CMK (cell line): ENCODE measurements at places on chromosomes 2 and 18.

DNA sequence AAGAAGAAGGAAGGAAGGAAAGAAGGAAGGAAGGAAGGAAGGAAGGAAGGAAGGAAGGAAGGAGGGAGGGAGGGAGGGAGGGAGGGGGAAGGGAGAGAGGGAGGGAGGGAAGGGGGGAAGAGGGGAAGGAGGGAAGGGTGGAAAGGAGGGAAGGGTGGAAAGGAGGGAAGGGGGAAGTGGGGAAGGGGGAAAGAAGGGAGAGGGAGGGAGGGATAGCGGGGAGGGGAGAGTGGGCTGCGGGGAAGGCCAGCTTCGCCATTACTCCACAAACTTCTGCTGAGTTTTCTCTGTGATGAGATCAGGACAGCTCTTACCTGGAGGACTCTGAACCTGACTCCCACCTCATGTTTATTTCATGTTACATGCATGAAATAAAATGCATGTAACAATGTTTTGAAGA is 601.5 kb upstream of the FSHR start:
- no peak for DNase-seq

DNA sequence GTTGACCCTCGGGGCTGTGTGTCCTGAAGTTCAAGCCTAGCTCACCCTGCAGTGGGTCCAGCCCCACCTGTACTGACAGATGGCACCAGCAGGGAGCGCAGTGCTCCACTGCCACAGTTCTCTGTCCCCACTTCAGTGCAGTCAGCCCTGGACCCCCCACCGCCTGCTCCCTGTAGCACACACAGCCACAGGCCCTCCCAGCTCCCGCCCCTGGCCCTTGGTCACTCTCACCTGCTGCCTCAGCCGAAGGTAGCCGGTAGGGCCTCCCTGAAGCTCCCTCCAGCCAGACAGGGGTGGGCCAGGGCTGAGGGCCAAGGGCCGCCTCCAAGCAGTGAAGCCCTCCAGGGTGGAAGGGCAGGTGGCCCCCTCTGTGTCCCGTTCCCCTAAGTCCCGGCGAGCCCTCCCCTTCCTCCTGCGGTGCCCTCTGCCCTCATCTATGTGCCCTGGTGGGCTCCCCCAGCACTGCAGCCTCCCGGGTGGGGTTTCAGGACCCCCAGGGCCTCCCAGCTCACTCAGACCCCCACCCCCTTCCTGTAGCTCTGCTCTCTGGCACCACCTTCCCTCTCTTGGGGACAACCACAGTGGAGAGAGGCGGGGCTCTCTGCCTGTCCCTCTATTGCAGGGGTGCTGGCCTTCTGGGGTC is 10.8 kb upstream of the ALPP start:
- no peak for DNase-seq

DNA sequence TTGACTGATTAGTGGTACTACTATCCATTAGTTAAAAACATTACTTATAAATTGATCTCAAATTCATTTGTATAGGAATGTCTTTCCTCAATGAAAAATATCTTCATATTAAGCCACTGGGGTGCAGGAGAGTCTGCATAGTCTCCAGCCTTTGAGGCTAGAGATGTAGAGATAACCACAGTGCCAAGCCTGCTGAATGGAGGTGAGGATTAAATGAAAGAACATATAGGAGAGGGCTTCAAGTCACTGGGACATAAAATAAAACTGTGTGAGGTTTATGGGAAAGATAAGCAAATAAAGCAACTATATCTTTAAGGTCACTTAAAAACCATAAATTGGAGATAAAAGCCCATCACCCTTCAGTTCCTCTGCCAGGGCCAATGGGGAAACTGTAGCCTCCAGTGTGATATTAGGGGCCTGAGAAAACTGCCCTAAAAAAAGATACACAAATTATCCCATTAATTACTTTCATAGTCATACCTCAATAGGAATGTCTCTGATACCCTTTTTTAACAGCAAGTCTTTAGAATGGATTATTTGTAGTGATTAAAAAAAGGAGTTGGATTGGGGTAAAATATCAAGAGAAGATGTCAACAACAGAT is 27.6 kb downstream of the GALNT3 start:
- DNase-seq = no peak

DNA sequence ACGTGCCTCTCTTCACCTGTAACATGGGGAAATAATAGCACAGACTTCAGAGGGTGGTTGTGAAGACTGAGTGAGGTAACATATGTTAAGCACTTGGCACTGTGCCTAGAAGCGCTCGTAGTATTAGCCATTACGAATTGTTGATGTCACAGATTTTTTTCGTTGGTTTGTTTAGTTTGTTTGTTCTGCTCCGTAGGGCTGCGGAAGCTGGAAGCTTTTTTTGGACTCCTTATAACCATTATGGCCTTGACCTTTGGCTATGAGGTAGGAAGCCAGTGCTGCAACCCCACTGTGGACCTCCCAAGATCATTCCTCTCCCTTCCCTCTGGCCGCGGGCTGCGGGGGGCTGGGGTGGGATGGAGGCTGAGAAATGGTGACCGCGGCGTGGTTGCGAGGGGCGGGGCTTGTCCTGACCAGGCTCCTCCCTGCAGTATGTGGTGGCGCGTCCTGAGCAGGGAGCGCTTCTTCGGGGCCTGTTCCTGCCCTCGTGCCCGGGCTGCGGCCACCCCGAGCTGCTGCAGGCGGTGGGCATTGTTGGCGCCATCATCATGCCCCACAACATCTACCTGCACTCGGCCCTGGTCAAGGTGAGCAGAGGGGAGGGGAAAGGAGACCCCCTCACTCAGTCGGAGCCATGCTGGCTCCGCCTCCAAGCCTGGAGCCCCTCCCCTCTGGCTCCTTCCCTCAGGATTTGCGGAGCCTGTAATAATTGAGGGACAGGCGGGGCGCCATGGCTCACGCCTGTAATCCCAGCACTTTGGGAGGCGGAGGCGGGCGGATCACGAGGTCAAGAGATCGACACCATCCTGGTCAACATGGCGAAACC is 5.5 kb downstream of the SLC11A1 start:
- no peak for DNase-seq

DNA sequence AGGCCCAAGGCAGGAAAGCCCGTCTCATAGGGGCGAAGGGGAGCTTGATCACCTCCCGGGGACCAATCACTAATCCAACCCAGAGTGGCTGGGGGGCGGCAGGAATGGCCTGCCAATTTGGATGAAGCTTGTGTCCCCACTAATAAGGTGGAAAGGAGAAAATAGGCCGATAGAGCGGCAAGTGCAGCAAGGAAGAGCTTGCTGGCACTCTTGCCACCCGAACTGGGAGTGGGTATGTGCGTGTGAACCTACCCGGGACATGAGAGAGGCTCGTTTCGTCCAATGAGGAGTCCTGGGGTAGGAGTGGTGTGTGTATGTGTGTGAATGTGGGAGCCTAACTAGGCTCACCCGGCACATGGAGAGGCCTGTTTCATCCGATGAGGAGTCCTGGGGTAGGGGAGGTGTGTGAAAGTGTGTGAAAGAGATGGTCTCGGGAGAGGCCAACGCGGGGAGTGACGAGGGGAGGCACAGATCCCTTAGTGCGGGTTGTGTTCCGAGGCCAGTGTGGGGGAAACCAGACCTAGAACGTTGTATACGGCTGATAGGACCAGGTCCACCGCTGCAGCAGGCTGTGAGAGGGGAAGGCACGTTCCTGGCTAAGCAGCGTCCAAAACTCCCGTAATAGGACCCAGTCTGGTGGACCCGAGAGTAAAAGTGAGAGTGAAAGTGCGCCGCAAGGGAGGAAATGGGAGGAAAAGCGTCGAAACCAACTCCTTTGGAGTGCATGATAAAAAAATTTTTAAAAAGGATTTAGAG is 47.1 kb upstream of the SELENOI start:
- no peak for DNase-seq

DNA sequence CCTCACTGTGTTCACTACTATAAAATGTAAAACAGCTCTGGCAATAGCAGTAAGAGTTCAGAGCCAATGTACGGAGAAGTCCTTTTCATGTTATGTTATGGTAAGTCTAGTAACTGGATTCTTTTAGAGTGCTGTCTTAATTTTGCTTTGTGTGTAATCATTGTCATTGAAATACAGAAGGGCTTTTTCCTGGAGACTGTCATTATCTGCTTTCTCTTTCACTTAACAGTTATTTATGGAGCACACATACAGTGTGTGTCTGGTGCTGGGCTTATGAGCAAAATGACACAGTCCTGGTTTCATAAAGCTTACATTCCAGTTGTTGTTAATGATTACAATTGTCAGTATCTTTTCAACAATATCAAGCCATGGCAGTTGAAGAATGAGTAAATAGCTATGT is 95.5 kb downstream of the CCDC102B start:
- DNase-seq = no peak

- DNase-seq = no peak
Observed at GRCh38 chr2:221705185-221705877, 133.2 kb upstream of the EPHA4 start.

GRCh38 chr2:235160281-235160810 is 208.5 kb downstream of the SH3BP4 start:
- no peak for DNase-seq

DNA sequence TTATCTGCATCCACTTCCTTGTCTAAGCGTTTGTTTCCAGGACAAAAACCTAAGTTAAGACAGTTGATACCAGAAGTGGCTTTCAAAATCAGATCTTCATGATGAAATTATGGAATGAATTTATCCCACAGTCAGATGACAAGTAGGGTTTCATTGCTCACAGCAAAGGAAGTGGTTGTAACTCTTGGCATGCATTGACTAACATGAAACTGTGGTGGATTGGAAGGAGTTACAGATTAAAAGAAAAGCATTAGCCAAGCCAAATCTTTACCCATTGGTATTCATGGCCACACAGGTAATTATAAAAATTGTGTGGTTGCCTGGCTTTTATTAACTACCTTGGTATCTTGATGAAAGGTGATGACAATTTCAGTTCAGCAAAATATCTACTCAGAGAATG is 438.0 kb upstream of the NXPH2 start:
- DNase-seq = no peak

- no peak for DNase-seq
Observed at GRCh38 chr2:235900631-235901030, 267.6 kb downstream of the GBX2 start.

DNA sequence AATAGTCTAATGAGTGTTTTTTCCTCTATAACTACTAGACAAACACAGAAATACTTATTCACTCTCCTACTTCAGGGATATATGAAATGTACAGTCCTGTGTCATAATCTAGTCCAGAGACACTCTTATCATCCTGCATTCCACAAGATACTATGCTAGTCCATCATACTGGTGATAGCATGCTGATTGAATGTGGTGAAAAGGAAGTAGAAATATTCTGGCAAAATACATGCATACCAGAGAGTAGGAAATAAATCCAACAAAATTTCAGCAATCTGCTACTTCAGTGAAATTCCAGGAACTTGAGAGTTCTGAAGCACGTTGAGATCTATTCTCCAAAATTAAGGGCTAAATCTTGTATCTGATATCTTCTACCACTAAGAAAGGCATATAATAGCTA is 353.9 kb downstream of the PID1 start:
- no peak for DNase-seq

DNA sequence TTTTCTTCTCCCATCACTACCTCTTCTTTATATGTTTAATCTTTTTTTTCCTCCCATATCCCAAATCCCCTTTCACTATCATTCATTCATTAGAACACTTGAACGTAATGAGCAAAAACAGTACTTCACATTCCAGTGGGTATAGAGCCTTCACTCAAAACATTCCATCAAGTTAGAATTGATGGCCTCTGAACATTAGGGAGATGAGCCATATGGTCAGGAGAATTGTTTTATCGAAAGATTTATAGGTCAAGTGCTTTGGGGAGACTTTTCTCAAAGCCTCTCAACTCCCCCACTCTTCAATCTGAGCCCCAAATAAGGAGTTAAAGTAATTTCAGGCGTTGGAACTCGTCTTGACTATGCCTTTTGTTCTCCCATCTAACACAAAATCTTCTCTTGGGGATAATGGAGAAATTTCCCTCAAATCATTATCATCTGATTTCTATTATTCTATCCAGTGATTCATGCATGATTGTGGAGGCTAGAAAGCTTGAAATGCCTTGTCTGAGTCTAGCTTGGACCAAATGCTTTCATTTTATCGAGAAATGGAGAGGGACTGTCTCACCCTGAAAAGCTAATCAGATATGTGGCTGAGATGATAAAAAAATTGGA is 79.2 kb downstream of the KIAA2012 start:
- no peak for DNase-seq

GRCh38 chr2:168976034-168976654 is 55.0 kb downstream of the ABCB11 start:
- DNase-seq = peak; percentile 43

DNA sequence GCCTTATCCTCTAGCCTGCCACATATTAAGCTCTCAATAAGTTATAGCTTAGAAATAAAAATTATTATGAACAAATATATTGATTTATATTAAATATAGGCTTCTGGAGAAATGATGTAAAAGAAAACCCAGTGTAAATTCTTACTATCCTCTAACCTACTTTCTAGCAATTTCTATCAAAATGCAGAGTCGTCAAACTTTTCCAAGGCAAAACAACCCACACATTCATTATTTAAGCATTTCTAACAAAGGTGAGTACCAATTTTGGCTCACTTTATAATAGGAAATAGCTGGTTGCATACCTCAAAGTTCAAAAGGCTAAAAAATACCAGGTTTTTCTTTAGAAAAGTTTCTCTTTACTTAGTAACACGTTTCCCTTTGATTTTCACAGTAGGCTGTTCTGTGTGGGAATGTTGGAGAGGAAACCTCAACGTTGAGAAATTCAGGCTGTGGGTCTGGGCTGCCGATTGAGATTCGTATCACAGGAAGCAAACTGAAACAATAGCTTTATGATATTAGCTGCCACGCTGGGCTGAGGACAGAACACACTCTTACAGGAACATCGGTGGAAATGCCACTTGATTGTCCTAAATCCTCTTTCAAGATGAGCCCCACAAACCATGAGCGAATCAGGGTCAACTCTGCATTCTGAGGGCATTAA is 53.0 kb downstream of the EPAS1 start:
- DNase-seq = no peak

DNA sequence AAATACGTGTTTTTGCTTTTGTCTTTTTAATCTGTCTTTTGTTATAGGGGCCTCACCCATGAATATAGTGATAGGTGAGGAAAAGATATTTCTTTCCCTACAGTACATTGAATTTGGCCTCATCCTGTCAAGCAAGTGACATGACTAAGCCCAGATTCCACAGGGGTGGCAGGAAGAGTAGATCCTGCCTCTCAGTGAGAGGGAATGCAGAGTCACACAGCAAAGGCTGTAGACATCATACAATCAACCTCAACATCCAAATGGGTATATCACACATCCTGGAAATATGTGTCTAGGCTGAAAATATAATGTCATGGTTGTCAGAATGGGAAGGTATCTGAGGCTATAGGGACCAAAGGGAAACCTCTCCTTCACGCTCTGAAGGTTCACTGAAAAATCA is 269.6 kb downstream of the CDH20 start:
- no peak for DNase-seq

DNA sequence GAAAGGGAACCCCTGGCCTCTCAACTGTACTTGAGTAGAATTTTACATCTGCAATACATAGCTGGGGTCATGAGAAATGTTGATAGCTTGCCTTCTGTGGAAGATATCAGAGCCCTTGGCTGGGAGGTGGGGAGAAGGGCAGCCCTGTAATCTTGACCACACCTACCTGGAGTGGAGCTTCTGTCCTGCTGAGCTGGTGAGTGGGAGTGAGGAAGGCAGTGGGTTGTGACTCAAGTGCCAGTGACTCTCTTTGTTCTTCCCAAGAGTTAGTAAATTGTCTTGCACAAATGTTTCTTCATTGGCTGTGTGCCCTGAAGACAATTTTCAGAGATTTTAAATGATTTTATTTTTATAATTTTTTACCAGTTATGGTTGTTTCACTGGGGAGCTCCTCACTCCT is 277.3 kb downstream of the MBD5 start:
- DNase-seq = no peak

GRCh38 chr2:159124441-159124911 is 156.0 kb downstream of the TANC1 start:
- DNase-seq = no peak

GRCh38 chr2:61295981-61296380 is 134.0 kb downstream of the C2orf74 start:
- peak; percentile 29 for DNase-seq
